Colonic mucosa (tissue), 4 donors: ENCODE measurements at places on chromosomes 12 and 14. TPM values are rescaled to one million over a fixed set of nuclear protein-coding genes. Genes with fewer than 3 reads are reported as not detected.

CD27 gene
- total RNA-seq, result 2.4 TPM

SLC7A7 gene
- total RNA-seq, result 7.0 TPM

POTEG gene
- total RNA-seq, result not detected

ADAMTS20 gene
- total RNA-seq, result not detected

AKAP5 gene
- total RNA-seq, result 18.1 TPM

LRRIQ1 gene
- total RNA-seq, result 0.05 TPM

EPYC gene
- total RNA-seq, result not detected
